ENCODE measurements at places on chromosomes 6 and 20. TPM values are rescaled to one million over a fixed set of nuclear protein-coding genes. Genes with fewer than 3 reads are reported as not detected.

- no peak for DNase-seq
These were observed 953.4 kb downstream of the KIF16B start for GRCh38 chr20:15619816-15620215.

GRCh38 chr6:138082232-138082631 is 25.0 kb downstream of the PERP start:
- no peak for DNase-seq

GRCh38 chr20:23161968-23162696 is 76.0 kb upstream of the CD93 start:
- DNase-seq: no peak

Gene DDO
- 0.89 TPM for total RNA-seq

GRCh38 chr6:28979679-28980078 is 25.4 kb downstream of the ZNF311 start:
- DNase-seq: no peak

DNA sequence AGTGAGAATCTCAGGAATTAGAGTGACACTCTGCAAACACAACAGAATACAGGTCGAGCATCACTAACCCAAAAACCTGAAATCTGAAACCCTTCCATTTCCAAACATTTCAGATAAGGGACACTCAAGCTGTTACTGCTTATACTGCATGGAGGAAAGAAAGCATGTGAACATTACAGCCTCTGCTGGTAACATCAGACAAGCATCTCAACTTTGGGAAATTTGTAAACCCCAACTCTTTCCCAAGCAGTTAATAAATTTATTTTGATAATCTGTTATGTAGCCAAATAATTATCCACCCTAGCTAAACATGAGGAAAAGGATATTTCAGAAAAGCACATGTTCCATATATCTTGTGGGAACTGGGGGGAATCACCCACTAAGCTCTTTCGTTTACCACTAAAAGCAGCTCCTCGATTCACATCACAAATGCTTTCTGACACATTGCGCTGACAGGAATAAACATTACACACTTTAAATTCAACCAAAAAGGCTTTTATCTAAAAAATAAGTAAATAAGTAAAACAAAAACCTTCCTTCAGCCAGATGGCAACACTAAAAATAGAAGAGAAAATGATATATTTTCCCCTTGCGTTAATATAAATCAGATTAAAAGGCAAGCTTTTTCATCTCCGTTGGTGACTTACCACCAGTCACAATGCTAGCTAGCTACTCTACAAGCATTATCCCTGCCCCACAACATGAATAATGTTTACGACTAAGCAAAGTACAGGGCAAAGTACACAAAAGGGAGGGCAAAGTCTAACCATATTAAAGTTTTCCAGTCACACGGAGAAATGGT is 120.8 kb downstream of the MAP7 start:
- no peak for DNase-seq

Gene MYB
- total RNA-seq: 0.05 TPM
